ENCODE measurements at places on chromosomes 13 and 19.

GRCh38 chr13:24984134-24984533 is 111.8 kb upstream of the PABPC3 start:
- no peak for DNase-seq

- no peak for DNase-seq
These were observed 106.8 kb upstream of the SPRY2 start for GRCh38 chr13:80447747-80448146.

- DNase-seq = no peak
These were observed 6.6 kb downstream of the AKT2 start for GRCh38 chr19:40278361-40279035.

DNA sequence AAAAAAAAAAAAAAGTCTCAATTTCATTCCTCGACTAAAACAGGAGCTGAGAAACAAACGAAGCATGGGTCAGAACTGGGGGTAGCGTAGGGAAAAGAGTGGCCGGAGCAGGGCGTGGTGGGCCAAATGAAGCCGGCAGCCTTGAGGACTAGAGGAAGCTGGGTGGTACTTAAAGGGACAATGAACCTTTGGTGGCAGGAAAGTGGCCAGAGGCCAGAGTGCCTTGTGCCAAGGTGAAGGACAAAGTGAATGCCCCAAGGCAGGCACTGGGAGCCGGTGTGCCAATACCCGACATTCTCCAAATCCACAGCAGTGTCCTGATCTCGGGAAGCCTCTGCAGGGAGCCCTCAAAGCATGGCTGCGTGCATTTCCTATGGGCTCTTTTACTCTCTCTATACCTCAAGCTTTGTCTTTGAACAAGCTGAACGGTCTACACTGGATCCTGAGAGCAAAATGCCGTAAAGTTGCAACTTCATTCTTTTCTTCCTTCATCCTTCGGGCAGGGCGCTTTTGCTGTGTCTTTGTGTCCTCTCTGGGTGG is 195.0 kb upstream of the KL start:
- no peak for DNase-seq

GRCh38 chr13:106212386-106213010 is 323.0 kb downstream of the EFNB2 start:
- DNase-seq = no peak

GRCh38 chr19:3668331-3669081 is 31.8 kb downstream of the PIP5K1C start:
- DNase-seq = no peak

DNA sequence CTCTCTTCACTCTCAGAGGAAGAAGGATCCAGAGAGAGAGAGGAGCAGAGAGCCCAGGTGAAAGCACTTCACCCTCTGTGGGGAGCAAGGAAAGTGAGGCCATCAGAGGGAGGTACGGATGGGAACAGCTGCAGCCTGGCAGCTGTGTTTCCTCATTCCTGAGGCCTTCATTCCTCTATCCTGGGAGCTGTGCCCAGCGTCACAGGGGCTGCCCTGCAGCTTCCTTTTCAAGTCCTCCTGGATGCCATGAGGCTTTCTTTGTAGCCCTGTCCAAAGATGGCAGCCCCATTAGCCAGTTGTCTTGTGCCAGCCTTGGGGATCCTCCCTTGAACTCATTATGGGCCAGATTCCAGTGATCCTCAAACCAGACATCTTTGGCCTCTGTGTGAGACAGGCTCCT is 76.8 kb upstream of the PCDH8 start:
- DNase-seq = no peak

- DNase-seq = no peak
These were observed 445.0 kb downstream of the ZNF536 start for GRCh38 chr19:30817197-30817596.

DNA sequence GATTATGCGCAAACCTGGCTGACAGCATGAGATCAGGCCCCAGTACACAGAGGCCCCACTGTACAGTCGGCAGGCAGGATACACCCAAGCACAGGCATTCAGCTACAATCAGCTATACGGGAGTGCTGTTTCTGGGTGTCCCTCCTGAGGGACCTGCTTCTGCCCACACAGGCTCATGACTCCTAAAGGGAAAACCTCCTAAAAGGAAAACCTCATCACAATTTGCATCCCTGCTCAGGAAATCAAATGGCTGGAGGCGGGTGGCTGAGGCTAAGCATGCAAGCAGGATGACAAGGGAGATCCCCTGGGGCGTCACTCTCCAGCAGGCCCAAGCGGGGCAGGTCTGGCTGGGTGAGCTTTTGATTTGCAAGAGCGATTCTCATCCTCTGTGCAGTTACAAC is 99.8 kb downstream of the CRYL1 start:
- no peak for DNase-seq

DNA sequence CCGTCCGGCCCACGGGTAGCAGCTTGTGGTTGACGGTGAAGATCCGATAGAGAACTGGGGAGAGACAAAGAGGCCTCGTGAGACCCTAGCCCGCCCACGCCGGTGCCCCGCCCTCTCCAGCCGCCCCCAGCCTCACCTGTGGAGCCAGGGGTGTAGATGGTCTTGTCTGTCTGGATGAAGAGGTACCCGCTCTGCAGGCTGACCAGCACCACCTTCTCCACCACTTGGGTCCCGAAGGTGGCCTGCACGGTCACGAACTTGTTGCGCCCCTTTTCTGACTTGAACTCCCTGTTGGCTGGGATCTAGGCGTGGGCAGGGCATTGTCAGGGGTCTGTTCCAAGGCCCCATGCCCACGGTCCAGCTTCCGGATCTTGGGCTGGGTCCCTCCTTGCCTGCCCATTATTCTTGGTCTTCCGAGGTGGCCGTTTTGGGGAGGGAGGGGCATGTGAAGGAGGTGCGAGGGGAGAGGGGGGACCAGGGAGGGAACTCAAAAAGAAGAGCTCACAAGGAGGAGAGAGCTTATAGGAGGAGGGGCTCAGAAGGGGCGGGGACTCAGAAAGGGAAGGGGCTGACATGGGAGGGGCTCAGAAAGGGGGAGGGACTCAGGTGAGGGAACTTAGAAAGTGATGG is 2.2 kb downstream of the C3 start:
- no peak for DNase-seq

DNA sequence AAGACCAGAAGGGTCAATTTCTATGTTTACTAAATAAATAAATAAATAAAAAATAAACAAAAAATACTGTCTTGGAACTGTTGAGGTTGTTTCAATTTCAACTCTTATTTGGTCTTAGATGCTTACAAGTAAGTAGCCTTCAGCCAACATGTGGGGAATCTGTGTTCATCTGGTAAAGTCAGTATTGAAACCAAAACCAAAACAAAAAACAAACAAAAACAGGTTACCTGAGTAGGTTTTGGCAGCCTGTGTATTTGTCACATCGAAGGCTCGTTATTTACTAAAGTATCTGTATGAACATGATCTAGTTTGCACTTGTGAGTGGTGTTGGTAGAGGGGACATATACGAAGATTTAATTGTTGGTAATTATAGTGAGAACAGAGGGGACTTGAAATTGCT is 471.5 kb downstream of the SLITRK5 start:
- no peak for DNase-seq

GRCh38 chr19:11265177-11265784 is 3.0 kb upstream of the DOCK6 start:
- DNase-seq = no peak

GRCh38 chr13:33096886-33097605 is 80.8 kb downstream of the KL start:
- no peak for DNase-seq

DNA sequence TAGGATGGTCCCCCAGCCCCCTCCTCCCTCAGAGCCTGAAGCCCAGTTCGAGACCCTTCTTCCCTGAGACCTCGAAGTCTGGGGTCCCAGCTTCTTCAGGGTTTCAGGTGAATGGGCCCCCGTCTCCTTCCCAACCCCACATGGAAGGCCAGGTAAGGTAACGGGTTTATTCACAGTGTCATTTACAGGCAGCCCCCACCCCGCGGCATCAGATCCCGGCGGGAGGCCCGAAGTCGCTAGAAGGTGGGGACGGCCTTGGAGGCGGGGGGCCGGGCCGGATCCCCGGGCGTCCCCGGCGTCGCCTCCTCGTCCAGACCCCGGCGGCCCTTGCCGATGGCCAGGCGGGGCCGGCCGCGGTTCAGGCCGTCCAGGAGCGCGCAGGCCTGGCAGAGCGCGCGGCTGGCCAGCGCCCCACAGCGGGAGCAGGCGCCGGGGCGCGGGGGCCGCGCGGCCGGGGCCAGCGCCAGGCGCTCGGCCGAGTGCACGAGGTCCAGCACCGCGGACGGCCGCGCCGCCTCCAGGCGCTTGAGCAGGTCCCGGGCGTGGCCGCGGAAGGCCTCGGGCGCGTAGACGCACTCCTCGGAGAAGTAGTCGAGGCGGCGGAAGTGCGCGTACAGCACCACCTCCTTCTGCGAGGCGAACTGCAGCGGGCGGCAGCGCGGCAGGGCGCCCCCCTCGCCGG is 9.7 kb downstream of the CTU1 start:
- no peak for DNase-seq

GRCh38 chr19:5309438-5310204 is 31.0 kb downstream of the PTPRS start:
- no peak for DNase-seq

GRCh38 chr19:44890366-44891015 is 563 bp upstream of the TOMM40 start:
- DNase-seq = no peak

All from stimulated activated CD4-positive, alpha-beta T cell treated with anti-CD3 and anti-CD28 coated beads, Interleukin-15, amount 100 ng/mL, for 1 hour (primary cell).